ENCODE measurements at places on chromosomes 7 and 10.

DNA sequence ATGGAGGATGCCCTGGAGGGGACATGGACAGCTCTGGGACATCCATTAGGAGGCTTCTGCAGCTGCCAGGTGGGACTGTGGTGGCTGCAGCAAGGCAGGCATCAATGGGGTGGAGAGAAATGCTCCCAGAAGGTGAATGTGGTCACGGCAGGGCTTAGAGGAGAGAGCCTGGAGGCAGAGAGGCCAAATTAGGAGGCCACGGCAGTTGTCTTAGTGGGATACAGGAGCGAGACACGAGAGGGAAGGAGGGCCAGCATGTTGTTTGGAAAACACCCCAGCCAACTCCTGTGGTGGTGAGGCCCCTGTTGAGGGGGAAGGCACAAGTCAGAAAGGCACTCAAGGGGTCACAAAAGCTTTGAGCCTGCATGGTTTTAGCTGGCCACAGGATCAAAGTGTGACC, 14.6 kb upstream of the ECHDC3 start:
- DNase-seq: no peak

GRCh38 chr7:75054744-75055143, 18.9 kb downstream of the RCC1L start:
- no peak for DNase-seq

DNA sequence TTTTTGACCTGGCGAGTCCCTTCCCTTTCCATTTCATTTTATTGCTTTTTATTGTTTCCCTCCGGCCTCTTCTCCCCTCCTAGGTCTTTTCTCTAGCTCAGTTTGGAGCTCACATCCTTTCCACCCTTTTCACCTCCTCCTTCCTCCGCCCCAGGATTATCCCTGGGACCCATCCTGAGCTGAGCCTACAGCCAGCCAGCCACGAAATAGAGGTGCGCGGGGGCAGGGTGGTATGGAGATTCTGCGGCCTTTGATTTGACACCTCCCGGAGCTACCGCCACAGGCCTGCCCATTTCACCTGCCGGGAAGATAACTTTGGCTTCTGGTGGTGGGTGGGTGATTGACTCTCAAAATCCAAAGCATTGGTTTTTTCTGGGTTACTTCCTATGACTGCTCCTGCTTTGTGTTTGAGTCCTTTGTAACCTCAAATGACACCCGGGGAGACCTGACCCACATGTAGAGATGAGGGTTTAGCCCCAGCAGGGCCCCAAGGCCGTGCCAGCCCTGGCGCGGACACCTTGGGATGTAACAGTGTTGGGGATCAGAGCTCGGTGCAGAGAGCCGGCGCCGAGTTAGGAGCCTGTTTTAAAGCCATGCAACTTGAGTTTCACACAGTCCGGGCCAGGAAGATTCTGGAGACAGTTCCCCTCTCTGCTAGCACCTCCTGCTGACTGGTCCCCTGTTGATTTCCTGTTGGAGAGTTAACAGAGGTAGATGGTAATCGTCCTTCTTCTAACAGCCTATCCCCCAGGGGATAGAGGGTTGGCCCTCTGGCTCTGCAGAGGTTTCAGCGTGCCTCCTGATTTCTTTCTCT, 1.5 kb downstream of the DUSP5 start:
- no peak for DNase-seq

DNA sequence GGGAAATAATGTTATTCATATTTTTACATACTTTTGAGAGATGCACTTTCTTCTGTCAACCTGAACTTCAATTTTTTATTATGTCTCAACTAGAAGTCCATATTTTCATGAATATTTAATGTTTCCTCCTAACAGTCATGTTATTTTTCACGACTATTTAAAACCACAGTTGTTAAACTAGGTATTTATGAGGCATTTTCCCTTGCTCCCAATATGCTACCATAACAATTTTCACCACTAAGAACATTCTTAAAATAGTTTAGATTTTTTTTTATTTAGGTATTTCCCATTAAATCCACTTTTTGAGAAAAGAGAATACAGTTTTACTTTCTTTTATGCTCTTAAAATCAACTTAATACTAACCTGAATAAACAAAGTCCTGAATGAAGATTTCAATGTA, 89.4 kb downstream of the JAZF1 start:
- no peak for DNase-seq

GRCh38 chr10:84173501-84173929, at the start of gene GPR15LG:
GPR15LG (plus strand) TSS chr10:84173801; CDS start chr10:84173852, 51 bp downstream.
- no peak for DNase-seq

DNA sequence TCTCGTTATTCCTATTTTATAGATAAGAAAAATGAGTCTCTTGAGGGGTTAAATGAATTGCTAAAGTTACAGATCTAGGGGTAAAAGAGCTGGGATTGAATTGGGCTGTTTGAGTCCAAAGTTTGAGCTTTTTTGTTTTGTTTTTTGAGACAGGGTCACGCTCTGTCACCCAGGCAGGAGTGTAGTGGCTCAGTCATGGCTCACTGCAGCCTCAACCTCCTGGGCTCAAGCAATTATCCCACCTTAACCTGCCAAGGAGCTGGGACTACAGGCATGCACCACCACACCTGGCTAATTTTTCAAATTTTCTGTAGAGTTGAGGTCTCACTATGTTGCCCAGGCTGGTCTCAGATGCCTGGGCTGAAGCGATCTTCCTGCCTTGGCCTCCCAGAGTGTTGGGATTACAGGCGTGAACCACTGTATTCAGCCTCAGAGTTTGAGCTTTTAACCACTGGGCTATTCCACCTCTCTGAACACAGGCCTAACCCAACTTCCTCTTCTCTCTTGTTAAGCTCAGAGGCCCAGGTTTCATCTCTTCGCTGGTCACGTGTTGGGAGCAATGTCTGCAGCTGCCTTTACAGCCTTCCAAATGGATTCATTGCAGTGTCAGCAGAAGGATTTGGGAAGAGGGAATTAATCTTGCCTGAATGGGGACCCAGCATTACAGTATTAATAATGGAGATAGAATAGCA, 8.0 kb downstream of the SUFU start:
- no peak for DNase-seq

DNA sequence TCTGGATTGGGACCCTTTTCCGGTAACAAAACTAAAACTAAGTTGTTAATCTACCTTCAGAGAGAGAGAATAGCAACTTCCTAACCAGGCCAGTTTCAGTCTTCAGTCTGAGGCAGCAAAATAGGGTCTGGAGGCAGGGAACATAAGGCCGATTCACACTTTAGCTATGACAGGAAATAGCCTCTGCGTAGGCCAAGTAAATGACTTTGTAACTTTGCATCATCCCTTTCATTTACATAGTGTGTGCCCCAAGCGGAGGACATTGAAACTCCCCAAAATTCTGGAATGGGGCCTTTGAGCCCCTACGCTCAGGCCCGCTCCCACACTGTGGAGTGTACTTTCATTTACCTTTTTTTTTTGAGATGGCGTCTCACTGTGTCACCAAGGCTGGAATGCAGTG, 1.7 kb upstream of the UPP1 start:
- DNase-seq: no peak

GRCh38 chr10:91596825-91597196, 36.1 kb downstream of the PPP1R3C start:
- DNase-seq: no peak

GRCh38 chr7:118140468-118140867, 43.5 kb upstream of the LSM8 start:
- no peak for DNase-seq

GRCh38 chr7:127252778-127253280, at the start of gene GRM8:
GRM8 (minus strand) TSS chr7:127252941.
- DNase-seq: no peak

GRCh38 chr7:48419401-48419800, 248.1 kb downstream of the ABCA13 start:
- no peak for DNase-seq

- DNase-seq: no peak
Measured at GRCh38 chr7:117857718-117858117, 15.5 kb downstream of the CTTNBP2 start.

- no peak for DNase-seq
Measured at GRCh38 chr10:33414841-33415240, 80.4 kb upstream of the NRP1 start.

DNA sequence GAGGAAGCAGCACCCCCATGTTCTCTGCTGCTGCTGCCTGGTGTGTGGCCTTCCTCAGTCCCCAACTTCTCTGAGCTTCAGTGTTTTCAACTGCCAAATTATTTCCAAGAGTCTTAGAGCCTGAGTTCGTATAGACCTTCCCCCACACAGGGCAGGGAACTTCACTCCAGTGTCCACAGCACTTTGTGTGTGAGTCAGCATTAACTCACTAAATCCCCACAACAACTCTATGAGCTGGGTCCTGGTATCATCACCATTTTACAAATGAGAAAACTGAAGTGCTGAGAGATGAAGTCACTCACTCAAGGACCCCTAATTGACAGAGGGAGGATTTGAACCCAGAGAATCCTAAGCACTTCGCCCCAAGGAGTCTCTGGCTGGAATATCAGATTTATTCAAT, 48.3 kb downstream of the ADCYAP1R1 start:
- no peak for DNase-seq

DNA sequence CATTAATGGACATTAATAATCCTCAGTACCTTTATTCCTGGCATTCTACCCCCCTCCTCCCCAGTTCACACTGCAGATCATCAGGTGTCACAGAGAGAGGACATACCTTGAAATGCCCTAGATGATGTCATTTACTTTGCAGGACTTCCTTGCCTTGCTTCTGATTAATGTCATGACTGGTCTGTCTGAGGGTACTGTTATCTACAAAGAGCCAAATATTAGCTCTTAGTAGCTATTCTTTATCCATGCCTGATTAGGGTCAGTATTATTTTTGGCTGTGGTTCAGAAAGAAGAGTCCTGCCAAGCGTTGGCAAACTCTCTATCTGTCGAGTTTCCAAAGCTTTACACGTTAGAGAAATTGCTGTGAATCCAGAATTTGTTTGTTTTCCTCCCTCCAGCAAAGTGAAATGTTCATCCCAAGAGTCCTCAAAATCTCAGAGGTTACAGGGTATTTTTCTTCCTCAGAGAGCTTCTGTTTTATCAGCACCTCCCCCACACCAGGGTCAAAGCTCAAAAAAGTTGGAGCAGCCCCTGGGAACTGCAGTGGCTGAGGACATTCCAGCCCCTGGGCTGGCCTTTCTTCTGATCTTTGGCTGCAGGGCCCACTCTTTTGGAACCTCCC, 12.6 kb downstream of the SCD start:
- no peak for DNase-seq

- DNase-seq: no peak
Measured at GRCh38 chr10:18469125-18469524, 182.3 kb downstream of the NSUN6 start.

GRCh38 chr7:48466713-48467112, 295.5 kb downstream of the ABCA13 start:
- DNase-seq: no peak

- DNase-seq: no peak
Measured at GRCh38 chr7:28533731-28534531, 121.6 kb downstream of the CREB5 start.

GRCh38 chr7:157195868-157196267, 57.1 kb downstream of the UBE3C start:
- no peak for DNase-seq

DNA sequence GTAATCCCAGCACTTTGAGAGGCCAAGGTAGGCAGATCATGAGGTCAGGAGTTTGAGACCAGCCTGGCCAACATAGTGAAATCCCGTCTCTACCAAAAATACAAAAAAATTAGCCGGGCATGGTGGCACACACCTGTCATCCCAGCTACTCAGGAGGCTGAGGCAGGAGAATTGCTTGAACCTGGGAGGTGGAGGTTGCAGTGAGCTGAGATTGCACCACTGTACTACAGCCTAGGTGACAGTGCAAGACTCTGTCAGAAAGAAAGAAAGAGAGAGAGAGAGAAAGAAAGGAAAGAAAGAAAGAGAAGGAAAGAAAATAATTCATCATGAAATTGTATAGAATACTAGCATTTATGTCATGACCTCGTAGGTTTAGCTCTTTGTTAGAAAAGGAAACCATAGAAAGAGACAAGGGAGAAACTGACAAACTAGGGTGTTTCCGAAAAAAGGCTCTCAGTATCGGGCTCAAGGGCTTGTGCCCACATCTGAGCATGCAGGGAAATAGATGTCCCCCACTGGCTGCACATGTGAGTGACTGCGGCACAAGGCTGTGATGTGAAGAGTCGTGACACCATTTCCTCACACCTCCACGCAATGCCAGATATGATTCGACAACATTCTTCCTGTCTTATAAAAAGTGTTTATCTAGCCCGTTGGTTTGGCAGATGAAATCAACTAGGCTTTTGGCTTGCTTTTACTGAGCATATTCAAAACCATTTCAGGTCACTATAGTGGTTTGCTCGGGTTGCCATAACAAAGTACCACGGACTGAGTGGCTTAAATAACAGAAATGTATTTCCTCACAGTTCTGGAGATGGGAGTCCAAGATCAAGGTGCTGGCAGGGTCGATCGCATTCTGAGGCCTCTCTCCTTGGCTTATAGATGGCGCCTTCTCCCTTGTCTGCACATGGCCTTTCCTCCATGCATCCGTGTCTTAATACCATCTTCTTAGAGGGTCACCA, 2.0 kb downstream of the SRGN start:
- no peak for DNase-seq

DNA sequence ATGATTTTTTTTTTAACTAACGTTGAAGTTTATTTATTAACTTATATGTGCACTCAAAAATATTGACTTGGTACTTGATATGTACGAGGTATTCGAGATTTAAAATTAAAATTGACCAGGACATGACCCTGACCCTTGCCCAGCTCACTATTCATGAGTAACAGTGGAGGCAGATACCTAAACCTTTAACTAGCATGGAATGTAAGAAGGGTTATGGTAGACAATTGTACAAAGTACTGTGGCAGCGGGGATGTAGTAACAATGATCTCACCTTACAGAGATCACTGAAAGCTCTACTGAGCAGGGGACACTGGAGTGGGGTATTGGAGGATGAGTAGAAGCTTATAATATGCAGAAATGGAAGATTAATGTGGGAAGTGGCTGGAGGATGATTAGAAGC, 60.8 kb downstream of the ADRA2A start:
- no peak for DNase-seq

DNA sequence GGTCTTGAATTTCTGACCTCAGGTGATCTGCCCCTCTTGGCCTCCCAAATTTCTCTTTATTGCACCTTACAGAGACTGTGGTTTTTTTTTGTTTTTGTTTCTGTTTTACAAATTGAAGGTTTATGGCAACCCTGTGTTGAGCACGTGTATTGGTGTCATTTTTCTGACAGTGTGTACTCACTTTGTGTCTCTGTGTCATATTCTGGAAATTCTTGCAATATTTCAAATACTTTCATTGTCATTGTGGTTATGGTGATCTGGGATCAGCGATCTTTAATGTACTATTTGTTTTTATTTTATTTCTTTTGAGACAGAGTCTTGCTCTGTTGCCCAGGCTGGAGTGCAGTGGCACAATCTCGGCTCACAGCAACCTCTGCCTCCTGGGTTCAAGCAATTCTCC, 89.8 kb downstream of the PRTFDC1 start:
- DNase-seq: no peak

DNA sequence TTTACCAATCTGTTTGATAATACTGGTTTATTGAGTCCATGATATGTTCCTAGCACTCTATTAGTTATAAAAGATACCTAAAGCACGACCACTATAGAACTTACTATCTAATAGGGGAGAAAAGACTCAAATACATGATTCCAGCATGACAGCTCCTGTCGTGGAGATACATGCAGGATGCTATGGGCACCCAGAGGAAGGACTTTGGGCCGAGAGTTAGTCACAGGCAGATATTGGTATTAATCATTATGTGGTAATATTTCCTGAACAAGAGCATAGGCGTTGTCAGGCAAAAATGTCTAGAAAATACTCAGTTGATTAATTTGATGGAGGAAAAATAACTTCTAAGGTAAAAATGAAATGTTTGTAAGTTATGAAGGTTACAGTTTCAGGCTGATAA, 31.8 kb downstream of the CNNM2 start:
- DNase-seq: no peak

Measured in omental fat pad (tissue), 4 donors.